ENCODE measurements at places on chromosomes 6 and 20. TPM values are rescaled to one million over a fixed set of nuclear protein-coding genes. Genes with fewer than 3 reads are reported as not detected.

ZNF341 gene
- 1.1 TPM for total RNA-seq

IYD gene
- total RNA-seq = 0.46 TPM

ADTRP gene
- not detected for total RNA-seq

BMP5 gene
- not detected for total RNA-seq

GNMT gene
- 7.0 TPM for total RNA-seq

CRISP3 gene
- total RNA-seq = not detected

IMPG1 gene
- total RNA-seq = not detected

CEP162 gene
- 7.9 TPM for total RNA-seq

LINC00237 gene
- not detected for total RNA-seq

SLPI gene
- total RNA-seq = not detected

TINAG gene
- total RNA-seq = not detected

SLC17A1 gene
- total RNA-seq = not detected

HSF2 gene
- total RNA-seq = 24.8 TPM

EFCAB8 gene
- total RNA-seq = 0.22 TPM

AIF1 gene
- total RNA-seq = not detected

C20orf144 gene
- total RNA-seq = 0.09 TPM

SIRPB2 gene
- total RNA-seq = not detected

RAMACL gene
- not detected for total RNA-seq

PLEKHG1 gene
- 0.04 TPM for total RNA-seq

BPIFB1 gene
- 0.82 TPM for total RNA-seq

ZNF311 gene
- total RNA-seq = not detected

STX7 gene
- total RNA-seq = 34.7 TPM

VGLL2 gene
- total RNA-seq = not detected

PSMB9 gene
- 16.0 TPM for total RNA-seq

ENPP5 gene
- total RNA-seq = not detected

GJA10 gene
- total RNA-seq = not detected

UBE3D gene
- 11.4 TPM for total RNA-seq

SDC4 gene
- 65.1 TPM for total RNA-seq

SIRPD gene
- total RNA-seq = not detected

IPCEF1 gene
- not detected for total RNA-seq

MYMX gene
- not detected for total RNA-seq

GHRH gene
- total RNA-seq = not detected

CRIP3 gene
- total RNA-seq = 6.3 TPM

COL19A1 gene
- total RNA-seq = not detected

LHFPL5 gene
- total RNA-seq = not detected

SUMO4 gene
- 1.2 TPM for total RNA-seq

DDO gene
- 10.3 TPM for total RNA-seq

ATP9A gene
- total RNA-seq = 11.0 TPM

GABRR1 gene
- total RNA-seq = not detected

GFRA4 gene
- total RNA-seq = not detected

OPRM1 gene
- total RNA-seq = not detected

CST3 gene
- total RNA-seq = 690 TPM

EPPIN gene
- not detected for total RNA-seq
